ENCODE measurements at places on chromosomes 12 and 14. TPM values are rescaled to one million over a fixed set of nuclear protein-coding genes. Genes with fewer than 3 reads are reported as not detected.

The VTI1B gene
- 57.9 TPM for total RNA-seq

The TAS2R9 gene
- total RNA-seq: not detected

The PARPBP gene
- total RNA-seq: 3.5 TPM

The ATL1 gene
- total RNA-seq: 3.8 TPM

The WDR89 gene
- 10.7 TPM for total RNA-seq

The KLRD1 gene
- 568 TPM for total RNA-seq

The RASSF3 gene
- 80.5 TPM for total RNA-seq

The PIWIL1 gene
- total RNA-seq: not detected

The CEP290 gene
- 18.7 TPM for total RNA-seq

The TMPRSS12 gene
- total RNA-seq: not detected

The GPX2 gene
- total RNA-seq: not detected

The TAS2R7 gene
- not detected for total RNA-seq

The KRT6C gene
- total RNA-seq: not detected

All from natural killer cell (primary cell).